ENCODE measurements at places on chromosomes 3 and 15.

DNA sequence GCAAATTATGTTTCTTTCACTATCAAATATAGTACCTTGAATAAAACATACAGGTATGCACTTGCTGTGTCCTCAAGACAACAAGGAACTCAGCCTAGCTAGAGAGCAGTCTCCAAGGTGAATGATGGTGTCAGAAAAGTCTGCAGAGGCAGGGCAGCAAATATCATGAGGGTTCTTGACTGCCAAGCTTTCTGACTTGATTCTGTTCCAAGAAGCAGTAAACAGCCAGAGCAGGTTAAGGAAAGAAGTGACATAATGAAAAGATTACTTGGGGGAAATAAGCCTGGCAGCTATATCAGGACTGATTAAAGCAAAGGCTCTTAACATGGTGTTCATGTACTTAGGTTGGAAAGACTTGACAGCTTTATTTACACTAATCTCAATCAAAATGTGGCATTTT, 192.2 kb upstream of the GADL1 start:
- no peak for DNase-seq

GRCh38 chr3:177811112-177811511, 613.8 kb upstream of the TBL1XR1 start:
- no peak for DNase-seq

GRCh38 chr3:101096444-101096843, 103.2 kb upstream of the ABI3BP start:
- no peak for DNase-seq

DNA sequence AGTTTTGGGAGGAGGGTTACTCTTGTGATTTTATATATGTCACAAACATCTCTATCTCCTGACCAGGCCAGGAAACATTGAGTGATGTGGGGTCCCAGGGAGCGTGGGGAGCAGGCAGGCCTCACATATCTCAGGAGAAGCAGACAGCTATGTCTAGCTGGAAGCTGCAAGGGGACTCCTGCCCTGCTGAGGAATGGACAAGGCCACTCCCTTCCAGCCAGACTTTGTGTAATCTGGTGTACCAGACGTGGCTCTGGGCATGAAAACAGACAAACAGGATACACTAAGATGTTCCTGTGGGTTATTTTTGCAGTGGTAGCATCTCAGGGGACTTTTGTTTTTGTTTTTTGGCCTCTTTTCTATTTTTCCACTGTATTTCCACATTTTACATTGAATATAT, 23.2 kb downstream of the CYP8B1 start:
- no peak for DNase-seq

- no peak for DNase-seq
Observed at GRCh38 chr3:11613851-11614487, 29.7 kb downstream of the VGLL4 start.

- no peak for DNase-seq
Observed at GRCh38 chr15:68471541-68471940, 39.6 kb upstream of the ITGA11 start.

DNA sequence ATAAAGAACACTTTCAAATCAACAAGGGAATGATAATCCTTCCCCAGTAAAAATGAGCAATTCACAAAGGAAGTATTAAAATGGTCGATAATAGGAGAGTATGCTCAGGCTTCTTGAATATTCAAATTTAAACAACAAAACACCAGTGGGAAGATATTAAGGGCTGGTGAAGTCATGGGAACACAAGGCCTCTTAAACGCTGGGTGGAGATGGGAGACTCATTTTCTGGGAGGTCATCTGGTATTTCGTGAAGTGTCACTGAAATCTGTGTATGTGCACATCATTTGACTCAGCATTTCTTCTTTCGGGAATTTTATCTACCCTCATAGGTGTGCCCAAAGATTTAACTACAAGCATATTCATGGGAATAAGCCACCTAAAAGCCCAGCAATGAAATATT, 40.1 kb upstream of the CTXND1 start:
- DNase-seq, result no peak

DNA sequence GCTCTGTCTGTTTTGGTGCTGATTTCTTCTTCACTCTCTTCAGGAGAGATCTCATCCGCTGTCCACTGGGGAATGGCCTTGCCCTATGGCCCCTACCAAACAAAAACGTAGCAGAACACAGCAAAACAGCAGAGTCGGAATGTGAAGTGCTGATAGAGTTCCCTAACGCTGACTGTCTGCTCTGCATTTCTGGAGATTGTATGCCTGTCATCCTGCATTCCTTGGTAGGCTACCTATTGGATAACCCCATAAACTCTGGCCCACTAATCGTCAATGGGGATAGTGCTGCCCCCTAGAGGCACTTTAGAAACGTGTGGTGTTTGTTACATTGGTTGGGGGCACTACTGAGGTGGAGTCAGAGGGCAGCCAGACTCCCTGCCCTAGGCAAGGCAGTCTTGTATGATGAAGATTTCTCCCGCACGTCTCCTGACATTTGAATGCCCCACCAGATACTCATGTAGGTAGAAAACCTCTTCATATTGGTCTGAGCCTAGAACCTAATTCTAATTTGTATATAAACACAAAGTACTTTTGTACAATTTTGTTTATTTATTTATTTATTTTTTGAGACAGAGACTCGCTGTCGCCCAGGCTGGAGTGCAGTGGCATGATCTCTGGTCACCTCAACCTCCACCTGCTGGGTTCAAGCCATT, 15.6 kb upstream of the MAGEF1 start:
- peak; percentile 18 for DNase-seq

GRCh38 chr3:172189213-172189612, 149.8 kb downstream of the FNDC3B start:
- no peak for DNase-seq

DNA sequence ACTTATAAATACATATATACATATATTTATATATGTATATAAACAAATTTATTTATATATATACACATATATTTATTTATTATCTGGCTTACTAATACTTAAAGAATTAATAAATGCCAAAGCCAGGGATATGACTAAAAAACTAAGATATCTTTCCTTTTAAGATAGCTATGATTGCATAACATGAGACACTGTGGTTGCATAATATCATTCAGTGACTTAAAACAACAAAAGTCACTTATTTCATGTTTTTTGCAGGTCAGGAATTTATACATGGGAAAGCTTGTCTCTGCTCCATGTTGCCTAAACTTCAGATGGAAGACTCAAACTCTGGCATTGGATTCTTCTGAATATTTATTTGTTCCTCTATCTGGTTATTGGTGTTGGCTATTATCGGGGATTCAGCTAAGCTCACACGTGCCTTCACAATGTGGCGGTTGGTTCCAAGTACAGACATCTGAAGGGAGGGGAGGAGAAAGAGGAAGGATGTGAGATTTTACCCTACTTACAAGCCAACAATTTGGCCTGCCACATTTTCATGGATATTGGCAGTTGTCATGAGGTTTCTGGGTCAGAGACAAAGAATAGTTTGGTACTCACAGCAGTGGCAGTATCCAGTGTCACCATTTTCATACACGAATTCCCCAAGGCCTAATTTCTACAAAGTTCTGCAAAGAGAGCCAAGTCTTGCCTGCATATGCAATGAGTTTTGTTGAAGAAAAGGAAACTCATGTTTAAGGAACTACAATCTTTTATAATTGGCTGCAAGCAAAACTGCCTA, 381.6 kb downstream of the EPHA3 start:
- DNase-seq, result no peak

DNA sequence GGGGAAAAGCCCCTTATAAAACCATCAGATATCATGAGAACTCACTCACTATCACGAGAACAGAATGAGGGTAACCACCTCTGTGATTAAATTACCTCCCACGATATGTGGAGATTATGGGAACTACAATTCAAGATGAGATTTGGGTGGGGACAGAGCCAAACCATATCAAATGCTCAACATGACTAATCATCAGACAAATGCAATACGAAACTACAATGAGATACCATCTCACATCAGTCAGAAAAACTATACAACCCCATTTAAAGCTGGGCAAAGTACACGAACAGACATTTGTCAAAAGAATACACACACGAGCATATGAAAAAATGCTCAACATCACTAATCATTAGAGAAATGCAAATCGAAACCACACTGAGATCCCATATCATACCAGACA, 67.7 kb downstream of the SCAPER start:
- no peak for DNase-seq

DNA sequence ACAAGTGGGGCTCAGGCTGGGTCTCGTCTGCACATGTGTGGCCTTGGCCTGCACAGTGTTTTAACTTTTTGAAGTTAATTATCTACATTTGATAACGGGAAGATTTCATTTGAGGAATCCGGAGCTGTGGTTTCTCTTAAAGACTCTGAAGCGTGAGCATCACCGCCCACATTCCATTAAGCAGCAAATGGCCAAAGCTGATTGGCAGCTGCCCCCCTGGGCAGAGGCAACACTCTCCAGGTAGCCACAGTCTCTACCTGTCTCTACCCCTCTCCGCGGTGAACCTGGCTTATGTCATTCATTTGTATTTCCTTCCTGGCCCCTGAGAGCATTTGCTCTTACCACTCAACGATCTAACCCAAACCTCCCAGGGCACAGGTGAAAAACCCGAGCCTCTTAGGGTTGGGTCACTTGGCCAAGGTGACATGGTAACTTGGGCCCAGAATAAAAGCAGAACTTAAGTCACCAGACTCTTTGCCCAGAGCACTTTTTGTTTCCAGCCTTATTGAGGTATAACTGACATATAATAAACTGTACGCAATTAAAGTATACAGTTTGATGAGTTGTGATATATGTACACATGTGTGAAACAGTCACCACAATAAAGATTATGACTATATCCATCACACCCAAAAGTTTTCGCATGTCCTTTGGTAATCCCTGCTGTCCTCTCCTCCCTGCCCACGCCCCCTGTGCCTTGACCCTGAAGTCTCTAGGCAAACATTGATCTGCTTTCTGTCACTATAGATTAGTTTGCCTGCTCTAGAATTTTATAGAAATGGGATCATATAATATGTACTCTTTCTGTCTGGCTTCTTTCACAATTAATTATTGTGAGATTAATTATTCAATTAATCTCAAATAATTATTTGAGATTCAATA, 245.7 kb upstream of the HES1 start:
- DNase-seq, result no peak

DNA sequence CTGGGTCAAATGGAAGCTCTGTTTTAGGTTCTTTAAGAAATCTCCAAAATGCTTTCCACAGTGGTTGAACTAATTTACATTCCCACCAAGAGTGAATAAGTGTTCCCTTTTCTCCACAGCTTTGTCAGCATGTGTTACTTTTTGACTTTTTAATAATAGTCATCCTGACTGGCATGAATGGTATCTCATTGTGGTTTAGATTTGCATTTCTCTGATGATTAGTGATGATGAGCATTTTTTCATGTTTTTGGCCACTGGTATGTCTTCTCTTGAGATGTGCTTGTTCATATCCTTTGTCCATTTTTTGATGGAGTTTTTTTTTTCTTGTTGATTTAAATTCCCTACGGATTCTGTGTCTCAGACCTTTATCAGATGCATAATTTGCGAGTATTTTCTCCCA, 745.0 kb upstream of the BCHE start:
- no peak for DNase-seq

DNA sequence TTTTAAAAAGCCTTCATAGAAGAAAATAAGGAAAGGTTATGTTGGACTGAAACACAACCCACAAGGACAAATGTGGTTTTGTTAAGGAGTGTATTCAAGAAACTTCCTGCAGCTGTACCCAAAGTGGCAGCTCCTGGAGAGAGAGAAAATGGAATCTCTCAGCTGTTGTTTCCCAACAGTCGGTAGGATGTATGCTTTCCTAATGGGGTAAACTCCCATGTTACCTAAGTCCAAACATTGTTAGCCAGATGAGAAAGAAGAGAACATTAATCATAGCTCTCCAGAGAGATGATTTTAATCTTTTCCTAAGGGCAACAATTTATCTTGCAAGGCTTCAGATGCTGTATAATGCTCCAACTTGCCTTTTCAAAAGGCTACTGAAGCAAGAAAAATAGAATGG, 22.6 kb upstream of the TEX9 start:
- DNase-seq, result no peak

DNA sequence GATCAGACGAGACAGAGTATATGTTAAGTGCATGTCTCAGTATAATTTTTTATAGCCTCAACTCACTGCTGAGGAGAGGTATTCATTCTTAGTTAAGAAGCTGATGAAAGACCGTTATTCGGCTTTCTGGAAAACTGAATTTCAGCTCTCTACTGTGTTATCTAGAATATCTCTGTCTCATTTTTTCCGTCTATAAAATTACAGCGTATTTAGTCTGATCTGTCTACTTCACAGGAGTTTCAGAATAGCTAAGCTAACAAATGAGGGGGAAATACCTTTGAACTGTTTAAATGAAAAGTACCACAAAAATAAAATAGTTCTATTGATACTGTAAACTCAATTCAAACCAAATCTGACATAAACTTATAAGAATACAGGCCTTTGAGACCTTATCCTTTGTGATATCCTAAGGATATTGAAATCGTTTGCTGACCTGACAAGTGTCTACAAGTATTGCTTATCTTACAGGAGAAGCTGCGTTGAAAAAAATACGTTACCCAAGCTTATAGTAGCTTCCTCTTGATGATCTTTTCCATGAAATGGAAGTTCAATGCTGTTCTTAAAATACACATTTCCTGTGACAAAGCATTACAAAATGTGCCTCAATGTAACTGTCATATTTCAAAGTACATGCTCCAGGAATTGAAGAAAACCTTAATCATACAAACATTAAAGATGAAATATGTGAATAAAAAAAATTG, 104.6 kb downstream of the IL1RAP start:
- DNase-seq, result no peak

GRCh38 chr3:39762537-39763070, 46.8 kb upstream of the MYRIP start:
- DNase-seq, result no peak

GRCh38 chr3:4752201-4753072, 226.8 kb upstream of the BHLHE40 start:
- no peak for DNase-seq

- no peak for DNase-seq
Observed at GRCh38 chr3:62655056-62655690, 220.0 kb downstream of the CADPS start.

- DNase-seq, result no peak
Observed at GRCh38 chr3:175179055-175179454, 319.9 kb downstream of the NAALADL2 start.

DNA sequence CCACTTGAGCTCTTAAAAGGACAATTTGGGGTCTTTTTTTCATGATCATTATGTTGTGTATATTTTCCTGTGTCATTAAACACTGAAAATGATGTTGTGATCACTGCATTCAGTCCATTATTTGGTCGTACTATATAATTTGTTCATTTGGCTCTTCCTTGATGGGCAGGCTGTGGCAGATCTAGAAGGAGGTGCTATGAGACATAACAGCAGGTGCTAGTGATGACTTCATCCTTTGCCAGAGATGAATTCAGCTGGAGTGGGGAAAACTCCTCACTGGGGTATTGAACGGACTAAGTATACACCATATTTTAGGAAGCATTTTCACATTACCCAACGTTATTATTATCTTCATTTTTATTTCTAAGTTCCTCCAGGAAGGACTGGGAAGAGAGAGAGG, 12.0 kb downstream of the CMTM7 start:
- DNase-seq, result no peak

GRCh38 chr3:14570864-14571263, 30.7 kb upstream of the GRIP2 start:
- no peak for DNase-seq

- no peak for DNase-seq
Observed at GRCh38 chr15:50123861-50124557, 5.0 kb upstream of the ATP8B4 start.
